Activated naive CD8-positive, alpha-beta T cell treated with anti-CD3 and anti-CD28 coated beads, Interleukin-2, amount 50 U/mL, for 16 hours (primary cell): ENCODE measurements at places on chromosomes 12 and 14.

DNA sequence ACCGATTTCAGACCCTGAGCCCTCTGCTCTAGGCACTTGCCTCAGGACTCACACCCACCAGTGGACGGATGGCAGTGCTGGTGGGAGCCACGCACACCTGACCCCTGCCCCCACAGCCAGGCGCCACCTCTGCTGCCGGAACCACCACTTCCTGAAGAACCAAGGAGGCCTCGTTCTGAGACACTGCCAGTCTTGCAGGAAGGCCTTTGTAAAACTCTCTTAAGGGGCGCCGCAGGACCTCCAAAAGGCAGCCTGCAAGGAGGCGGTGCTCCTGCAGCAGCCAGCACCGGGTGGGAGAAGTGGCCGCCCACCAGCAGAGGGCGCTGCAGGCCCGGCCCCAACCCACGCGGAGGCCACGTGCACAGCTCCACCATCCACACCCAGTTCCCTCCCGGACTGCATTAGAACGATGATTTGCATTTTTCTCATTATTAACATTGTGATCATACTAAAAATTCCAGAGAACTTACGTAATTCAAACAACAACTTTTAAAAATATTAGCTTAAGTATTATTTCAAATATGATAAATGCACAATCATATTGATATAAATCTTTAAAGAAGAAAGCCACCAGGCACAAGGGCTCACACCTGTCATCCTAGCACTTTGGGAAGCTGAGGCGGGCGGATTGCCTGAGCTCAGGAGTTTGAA is 12.8 kb downstream of the STX2 start:
- DNase-seq, result peak; percentile 63

GRCh38 chr12:116323406-116324386 is 46.2 kb upstream of the MED13L start:
- DNase-seq, result no peak

GRCh38 chr12:44098786-44099185 is 262.9 kb downstream of the TMEM117 start:
- no peak for DNase-seq

DNA sequence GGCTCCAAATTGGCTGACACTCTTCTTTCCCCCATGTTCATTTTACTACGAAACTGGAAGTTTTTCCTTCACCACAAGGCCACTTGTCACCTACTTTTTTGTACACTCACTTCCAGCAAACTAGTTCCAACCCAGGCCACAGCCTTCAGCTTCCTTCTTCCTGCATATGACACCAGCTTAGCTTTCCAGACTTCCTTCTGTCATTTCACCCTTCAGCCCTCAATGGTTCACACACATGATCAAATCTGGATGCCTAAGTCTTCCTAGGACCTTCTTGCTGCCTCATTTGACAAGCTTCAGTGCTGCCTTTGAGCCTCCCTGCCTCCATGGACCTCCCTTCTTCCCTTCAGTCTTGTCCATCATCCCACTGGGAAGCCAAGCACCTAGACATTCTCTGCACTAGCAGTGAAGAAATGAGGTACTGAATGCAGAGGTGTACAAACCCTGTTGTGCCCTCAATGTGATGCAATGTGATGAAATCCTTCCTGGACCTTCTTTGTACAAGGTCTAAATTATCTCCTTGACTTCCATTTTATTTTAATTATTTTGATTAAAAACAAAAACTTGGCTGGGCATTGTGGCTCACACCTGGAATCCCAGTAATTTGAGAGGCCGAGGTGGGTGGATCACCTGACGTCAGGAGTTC is 4.3 kb upstream of the REC8 start:
- DNase-seq, result no peak

DNA sequence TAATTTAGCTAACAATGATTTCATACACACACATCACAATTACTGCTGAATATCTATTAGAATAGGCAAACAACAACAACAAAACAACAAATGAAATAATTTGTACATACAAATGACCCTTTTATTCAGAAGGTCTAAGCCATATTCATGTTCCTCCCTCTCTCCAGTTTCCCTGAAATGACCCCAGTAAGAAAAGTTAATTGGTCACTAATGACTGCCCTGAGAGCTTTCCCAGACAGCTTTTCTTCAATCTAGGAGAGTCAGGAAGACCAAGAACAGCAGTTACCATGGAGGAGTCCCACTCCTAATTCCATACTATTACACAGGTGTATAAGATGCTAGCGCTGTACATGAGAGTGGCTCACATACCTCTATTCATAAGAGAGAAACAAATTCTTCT is 121.2 kb upstream of the GRIP1 start:
- no peak for DNase-seq

- DNase-seq, result no peak
Observed at GRCh38 chr14:97785495-97785894, 988.3 kb downstream of the VRK1 start.

GRCh38 chr12:122996188-122996601 is 15.7 kb downstream of the ARL6IP4 start:
- DNase-seq, result no peak

DNA sequence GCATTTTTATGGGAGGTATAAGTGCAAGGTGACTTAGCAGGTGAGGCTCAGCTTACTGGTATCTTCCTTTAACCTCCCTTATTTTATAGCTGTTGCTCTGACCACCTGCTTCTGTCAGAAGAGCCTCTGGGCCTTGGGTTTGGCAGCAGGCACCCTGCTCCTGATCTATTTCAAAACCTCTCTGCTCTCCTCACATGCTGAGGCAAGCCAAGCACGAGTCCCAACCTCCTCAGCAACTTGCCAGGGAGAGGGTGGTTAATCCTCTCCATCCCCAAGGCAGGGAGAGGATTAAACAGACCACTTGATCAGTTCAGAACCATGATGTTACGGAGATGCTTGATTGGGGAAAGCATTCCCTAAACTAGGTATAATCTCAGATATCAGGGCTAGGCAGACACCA is 5.4 kb downstream of the PLEKHH1 start:
- DNase-seq, result no peak

DNA sequence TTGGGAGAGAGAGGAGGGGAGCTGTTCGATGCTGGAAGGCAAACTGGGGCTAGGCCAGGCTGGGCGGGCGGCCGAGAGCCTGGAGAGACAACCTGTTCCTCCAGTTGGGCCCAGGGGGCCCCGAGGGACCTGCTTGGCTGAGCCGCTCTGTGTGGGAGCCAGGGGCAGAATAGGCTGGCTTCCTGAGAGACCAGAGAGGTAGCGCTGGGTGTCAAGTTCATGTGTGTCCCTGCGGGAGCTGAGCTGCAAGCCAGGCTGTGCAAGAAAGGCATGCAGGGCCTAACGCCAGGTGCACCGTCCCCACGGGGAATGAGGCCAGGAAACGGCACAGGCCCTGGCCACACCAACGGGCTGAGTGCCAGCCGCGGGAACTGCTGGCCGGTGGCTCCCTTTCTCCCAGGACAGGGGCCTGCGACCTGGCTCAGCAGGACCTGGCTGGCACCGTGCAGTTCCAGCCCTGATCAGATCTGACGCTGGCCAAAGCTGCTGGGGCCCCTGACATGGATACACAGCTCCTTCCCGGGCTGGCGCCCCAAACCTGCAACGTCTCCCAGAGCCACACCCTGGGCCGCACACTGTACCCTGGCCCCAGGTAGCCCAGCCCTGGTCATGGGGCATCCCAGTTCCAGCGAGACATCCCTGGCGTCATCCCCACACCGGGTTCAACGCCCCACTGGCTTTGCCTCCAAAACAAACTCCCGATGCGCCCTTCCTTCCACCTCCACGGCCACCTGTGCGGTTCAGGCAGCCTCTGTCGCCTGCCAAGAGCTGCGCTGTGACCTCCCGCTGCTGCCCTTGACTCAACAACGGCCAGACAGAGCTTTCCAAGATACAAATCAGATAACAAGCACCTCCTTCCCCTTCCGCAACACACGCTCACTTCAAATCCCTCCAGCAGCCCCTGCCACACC is 65.0 kb downstream of the RFLNA start:
- DNase-seq, result no peak

DNA sequence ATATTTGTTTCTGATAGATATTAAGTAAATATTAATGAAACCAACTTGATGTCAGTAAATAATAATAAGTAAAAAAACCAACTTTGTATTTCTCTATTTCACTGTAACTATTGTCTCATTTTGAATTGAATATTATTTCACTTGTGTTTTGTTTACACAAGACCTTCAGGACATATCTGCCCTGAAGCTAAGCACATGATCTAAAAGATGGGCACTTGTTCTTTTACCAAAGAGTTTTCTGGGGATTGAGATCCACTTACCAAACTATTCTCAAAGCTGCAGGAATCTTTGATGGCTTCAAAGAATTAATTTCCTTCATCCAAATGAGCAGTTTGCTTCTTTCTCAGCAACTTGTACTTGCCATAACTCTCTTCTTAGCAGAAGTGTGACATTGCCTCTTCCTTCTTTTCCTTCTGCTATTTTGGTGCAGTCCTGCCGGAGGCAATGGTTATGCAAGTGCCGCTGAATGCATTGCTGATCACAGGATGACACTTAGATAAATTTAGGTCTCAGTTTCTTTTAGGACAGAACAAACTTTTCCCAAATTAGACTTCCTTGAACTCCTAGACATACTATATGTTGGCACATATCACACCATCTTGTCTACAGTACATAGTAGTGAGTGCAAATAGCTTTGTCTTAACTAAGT is 9.2 kb downstream of the FAR2 start:
- no peak for DNase-seq

DNA sequence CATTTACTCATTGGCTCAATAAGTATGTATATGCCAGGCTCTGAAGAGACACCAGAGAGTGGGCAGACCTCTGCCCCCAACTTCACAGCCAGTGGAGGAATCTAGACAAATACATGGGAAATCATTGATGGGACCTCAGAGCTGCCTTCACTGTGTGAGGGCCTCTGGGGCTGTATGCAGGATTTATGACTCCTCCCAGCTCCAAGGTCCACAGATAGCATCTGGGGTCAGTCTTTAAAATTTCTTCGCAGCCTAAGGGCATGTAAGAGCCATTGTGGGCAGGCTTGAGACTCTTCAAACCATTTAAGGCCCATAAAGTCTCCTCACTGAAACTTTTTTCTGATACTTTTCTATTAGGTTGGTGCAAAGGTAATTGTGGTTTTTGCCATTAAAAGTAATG is 125.5 kb downstream of the SPTSSA start:
- DNase-seq, result no peak

- no peak for DNase-seq
Observed at GRCh38 chr12:20696181-20696905, 1.2 kb downstream of the SLCO1C1 start.

DNA sequence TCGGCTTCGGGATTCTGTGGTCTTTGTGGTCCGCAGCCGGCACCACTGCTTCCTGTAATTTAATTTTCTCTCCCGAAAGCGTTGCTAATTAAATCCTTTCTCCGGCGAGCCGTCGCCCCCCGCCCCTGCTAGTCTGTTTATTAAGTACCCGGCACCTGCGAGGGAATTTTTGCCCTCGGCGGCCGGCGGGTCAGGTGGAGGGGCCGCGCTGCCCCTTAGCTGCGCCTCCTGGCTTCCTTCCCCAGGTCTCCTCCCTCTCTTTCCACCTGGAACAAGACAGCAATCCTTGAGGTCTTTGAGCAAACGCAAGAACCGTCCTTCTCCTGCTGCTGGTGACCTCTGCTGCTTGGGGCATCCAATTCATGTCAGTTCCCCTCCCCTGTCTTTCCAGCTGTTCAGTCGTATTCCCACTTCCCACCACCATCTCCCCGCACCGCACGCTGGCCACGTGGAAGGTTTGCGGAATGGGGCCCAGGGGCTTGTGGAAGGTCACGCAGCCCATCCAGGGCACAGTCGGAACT is 16.2 kb downstream of the ZDHHC22 start:
- no peak for DNase-seq

GRCh38 chr12:12331896-12332295 is 18.1 kb downstream of the MANSC1 start:
- no peak for DNase-seq

GRCh38 chr12:75364919-75365318 is 26.0 kb upstream of the GLIPR1L2 start:
- no peak for DNase-seq

- DNase-seq, result no peak
Observed at GRCh38 chr14:36947362-36947761, 225.0 kb downstream of the SLC25A21 start.

- no peak for DNase-seq
Observed at GRCh38 chr12:100174495-100174894, 26.1 kb upstream of the ACTR6 start.

- DNase-seq, result no peak
Observed at GRCh38 chr14:68546839-68547238, 246.0 kb downstream of the ZFP36L1 start.

- no peak for DNase-seq
Observed at GRCh38 chr12:124551268-124552144, 15.9 kb downstream of the NCOR2 start.

GRCh38 chr12:106705971-106706370 is 68.5 kb upstream of the RIC8B start:
- DNase-seq, result no peak

- DNase-seq, result no peak
Observed at GRCh38 chr14:54444681-54445080, 3.5 kb upstream of the CNIH1 start.

- DNase-seq, result no peak
Observed at GRCh38 chr14:89842837-89843236, 111.7 kb downstream of the EFCAB11 start.

GRCh38 chr12:77855548-77855947 is 24.9 kb downstream of the NAV3 start:
- DNase-seq, result no peak

- DNase-seq, result no peak
Observed at GRCh38 chr14:54857830-54858269, 44.8 kb downstream of the GCH1 start.

GRCh38 chr14:70982200-70982599 is 74.9 kb downstream of the PCNX1 start:
- no peak for DNase-seq

- no peak for DNase-seq
Observed at GRCh38 chr12:93302331-93303229, 75.1 kb upstream of the NUDT4 start.

- DNase-seq, result no peak
Observed at GRCh38 chr14:25108959-25109358, 59.0 kb upstream of the STXBP6 start.

DNA sequence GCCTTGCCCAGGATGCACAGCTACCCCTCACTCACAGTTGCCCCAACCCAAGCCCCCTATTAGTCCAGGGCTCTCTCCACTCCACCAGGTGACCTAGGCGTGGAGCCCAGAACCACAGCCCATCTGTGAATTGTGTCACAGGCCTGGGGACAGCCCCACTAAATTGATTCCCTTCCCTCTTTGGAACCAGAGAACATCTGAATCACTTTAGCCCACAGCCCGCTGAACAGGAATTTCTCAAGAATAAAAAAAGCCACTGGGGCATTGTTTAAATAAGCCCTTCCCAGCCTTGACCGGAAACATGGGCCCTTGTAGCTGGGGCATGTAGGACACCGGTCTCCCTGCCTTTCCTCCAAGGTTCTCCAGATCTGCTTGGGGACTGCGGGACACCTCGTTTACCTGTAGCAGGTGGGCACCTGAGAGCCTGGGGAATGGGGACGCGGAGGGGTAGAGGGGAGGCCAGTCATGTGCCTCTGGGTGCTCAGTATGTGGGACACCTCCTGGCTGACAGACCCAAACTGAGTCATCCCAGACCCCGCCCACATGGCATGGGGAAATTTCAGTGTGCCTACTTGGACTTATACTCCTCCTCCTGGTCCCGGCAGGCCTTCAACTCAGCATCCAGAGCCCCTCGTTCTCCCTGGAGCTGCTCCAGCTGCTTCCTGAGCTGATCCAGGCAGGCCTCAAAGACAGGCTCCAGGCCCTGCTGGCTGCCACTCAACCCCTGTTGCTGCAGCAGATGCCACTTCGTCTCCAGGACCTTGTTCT is 1.3 kb downstream of the KRT78 start:
- DNase-seq, result no peak

GRCh38 chr12:54975875-54976274 is 8.7 kb downstream of the TESPA1 start:
- no peak for DNase-seq
